IMR-90 (cell line): ENCODE measurements at places on chromosomes 12 and 14. TPM values are rescaled to one million over a fixed set of nuclear protein-coding genes. Genes with fewer than 3 reads are reported as not detected.

Gene FNTB
- 8.1 and 9.9 TPM in 2 replicates for total RNA-seq

Gene KRT78
- total RNA-seq, result not detected in 2 replicates

DNA sequence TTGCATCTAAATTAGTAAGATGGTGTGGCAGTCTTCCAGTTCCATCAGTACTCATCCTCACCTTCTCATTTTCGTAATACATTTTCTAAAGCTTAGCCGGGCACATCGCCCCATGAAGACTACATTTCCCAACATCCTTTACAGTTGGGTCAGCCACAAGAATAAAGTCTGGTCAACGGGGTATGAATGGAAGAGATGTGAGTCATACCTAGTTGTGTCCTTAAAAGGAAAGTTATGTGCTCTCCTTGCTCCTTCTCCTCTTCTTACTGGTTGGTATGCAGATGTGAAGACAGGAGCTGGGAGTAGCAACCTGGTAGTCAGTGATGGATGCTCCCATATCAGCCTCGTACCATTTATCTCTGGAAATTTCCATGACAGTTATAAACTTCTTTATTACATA lies 35.9 kb upstream of the EGLN3 start:
- peak; percentile 84 for DNase-seq

DNA sequence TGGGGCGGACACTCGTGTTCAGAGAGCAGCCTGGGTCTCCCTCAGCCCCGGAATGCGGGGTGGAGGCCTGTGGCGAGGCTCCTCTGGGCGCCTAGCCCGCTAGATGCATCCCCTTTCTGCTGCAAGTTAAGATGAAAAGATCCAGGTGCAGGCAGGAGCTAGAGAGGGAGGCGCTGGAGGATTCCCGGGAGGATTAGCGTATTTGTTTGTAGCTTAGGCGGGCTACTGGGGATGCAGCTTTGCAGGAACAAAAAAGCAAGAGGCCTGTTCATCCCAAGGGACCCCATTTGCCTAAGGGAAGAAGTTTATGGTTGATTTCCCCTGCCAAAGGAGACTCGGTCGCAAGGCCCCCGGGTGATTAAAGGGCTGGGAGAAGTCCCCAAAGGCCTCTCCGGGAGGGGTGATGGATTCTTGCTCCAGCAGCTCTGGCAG lies 824 bp downstream of the CCDC177 start:
- DNase-seq, result no peak

DNA sequence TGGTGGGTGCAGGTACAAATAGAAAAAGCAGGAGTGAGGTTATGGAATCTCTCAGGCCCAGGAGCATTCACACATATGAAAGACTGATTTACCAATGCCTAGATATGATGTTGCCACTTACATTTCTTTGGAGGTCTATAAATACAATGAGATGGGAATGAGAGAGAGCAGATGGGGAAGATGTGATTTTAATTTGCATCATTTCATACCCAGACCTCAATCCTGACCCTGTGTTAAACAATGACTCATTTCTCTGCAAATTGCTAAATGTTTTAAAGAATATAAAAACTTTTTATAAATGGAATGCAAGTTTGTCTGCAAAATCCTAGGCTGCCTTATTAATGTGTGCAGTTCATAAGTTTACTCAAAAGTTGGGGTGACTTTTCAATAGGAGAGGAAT lies 38.6 kb upstream of the GNG2 start:
- DNase-seq, result peak; percentile 77

DNA sequence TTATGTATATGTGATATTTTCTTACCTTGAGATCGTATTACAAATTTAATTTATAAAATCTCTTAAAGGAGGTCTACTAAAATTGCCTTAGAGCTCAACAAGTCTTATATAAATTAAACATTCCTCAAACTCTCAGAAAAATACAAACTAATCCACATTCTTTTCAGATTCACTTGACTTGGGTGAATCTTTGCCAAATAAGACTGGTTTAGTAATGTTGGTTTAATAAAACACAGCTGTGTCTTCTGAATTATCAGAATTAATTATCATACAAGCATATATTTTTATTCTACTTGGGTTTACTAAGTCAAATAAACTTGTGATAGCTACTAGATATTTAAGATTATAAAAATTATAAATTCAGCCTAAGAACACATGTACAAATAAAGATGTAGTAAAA lies 13.3 kb downstream of the GLIPR1L2 start:
- DNase-seq, result no peak
